ENCODE measurements at places on chromosomes 12 and 14.

DNA sequence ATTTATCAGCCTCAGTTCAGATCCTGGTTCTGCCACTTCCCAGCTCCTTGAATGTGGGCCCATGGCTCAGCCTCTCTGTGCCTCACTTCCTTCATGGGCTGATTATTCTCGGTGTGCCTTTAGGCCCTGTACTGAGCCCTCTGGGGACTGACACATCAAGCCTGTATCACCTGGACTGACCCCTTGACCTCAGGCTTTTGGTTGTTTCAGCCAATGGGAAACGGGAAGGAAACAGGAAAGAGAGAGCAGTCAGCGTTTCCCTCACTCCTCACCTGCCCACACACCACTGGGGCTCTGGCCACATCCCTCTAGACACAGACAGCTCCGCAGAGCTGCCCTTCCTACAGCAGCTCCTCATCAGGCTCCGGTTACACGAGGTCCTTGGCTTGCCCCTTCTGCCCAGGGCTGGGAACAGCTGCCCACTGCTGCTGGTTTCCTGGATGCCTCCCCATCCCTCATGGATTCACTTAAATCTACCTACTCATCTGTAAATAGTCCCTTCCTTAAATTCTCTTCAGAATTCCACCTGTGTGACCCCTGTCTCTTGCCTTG is 37.0 kb upstream of the ITPR2 start:
- peak; percentile 17 for DNase-seq

DNA sequence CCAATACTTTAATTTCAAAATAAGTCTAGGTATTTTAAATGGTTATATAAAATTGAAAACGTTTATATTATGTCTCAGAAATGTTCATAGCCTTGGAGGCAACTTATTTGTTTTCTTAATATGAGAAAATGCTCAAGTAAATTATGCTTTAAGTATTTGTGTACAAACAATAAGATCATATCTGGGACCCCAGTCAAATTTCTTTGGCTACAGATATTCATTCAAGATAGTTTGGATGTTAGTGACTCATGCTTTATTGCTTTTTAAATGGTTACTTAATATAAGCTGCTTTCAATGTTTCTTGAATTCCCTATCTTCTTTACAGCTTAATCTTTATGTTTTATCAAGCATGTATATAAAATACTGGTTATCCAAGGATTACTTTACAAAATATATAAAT is 291.3 kb downstream of the KCNC2 start:
- no peak for DNase-seq

GRCh38 chr12:113462117-113462774 is 9.4 kb downstream of the LHX5 start:
- peak; percentile 67 for DNase-seq

DNA sequence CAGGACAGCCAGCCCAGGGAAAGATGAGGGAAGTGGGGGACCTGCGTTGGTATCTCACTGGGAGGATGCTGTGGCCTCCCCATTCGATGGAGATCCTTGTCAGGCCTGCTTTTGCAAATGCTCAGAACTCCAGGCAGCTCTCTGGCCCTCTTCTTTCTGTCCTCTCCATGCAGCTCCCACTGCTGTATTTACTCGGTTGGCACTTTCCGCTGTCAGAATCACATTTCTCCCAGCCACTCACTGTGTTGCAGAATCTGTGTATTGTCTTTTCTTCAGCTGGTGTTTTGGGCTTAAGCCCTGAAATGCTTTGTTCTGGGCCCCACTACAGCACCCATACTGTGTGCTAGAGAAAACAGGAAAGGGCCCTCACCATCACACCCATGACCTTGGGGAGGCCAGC is 401.1 kb downstream of the RGS6 start:
- no peak for DNase-seq

- no peak for DNase-seq
These were observed 861.0 kb downstream of the RPS29 start for GRCh38 chr14:48725051-48725734.

- no peak for DNase-seq
These were observed 352.9 kb upstream of the OR4E1 start for GRCh38 chr14:22026527-22026926.

- DNase-seq, result peak; percentile 80
These were observed 89.2 kb upstream of the TMEM260 start for GRCh38 chr14:56490379-56490778.
